ENCODE measurements at places on chromosomes 4 and X.

GRCh38 chr4:94650690-94651089 lies 107.1 kb upstream of the BMPR1B start:
- DNase-seq = no peak

DNA sequence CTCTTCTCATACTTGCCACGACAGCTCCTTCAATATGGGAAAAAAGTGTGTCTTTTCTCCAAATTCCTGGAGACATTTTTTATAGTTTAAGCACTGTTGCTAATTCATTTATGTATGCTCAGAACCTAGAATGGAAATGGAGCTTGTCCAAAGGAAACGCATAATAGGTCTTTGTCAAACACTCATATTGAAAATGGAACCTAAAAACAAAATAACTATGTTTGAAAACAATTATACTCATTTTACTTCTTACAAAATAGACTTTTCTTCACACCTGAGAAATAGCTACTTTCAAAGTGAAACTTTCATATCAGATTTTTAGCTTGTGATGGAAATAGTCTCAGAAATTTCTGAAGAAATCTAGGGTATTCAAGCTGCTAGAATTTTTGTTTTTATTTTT lies 529.7 kb upstream of the BOD1L1 start:
- DNase-seq = no peak

GRCh38 chrX:65841263-65841662 lies 173.8 kb downstream of the MSN start:
- DNase-seq = no peak

DNA sequence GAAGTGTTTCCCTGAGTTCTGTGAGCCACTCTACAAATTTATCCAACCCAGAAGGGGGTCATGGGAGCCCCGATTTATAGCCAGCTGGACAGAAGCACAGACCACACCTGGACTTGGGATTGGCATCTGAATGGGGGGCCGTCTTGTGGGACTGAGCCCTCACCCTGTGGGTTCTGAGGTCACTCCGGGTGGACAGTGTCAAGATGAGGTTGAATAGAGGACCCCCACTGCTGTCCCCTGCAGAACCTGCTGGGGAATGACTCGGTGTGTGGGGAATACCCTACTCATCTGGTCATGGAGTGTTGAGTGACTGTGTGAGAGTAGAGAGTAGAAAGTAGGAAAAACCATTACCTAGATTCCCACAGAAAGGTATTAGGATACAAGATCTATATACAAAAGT lies 67.5 kb downstream of the ZFYVE28 start:
- DNase-seq = no peak

- DNase-seq = no peak
These were observed 57.5 kb upstream of the TNIP3 start for GRCh38 chr4:121221608-121222007.

- no peak for DNase-seq
These were observed 47.1 kb downstream of the CHIC2 start for GRCh38 chr4:54017308-54017707.

DNA sequence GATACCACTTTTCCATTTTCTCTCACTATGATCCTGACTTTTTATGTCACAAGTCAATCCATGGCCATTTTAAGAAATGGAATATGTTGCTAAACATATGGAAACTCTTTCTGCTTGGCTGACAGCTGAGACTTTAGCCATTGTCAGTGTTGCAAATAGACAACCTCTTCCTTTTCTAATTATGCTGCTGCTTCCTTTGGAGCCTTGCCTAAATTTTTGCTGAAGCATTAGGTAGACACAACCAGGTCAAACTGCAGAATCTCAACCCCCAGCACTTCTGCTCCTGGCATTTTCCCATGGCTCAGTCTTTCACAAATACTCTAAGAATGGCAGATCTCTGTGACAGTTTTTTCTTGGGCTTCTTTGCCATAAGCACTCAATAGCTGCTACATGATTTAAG lies 543.3 kb downstream of the GRID2 start:
- no peak for DNase-seq

DNA sequence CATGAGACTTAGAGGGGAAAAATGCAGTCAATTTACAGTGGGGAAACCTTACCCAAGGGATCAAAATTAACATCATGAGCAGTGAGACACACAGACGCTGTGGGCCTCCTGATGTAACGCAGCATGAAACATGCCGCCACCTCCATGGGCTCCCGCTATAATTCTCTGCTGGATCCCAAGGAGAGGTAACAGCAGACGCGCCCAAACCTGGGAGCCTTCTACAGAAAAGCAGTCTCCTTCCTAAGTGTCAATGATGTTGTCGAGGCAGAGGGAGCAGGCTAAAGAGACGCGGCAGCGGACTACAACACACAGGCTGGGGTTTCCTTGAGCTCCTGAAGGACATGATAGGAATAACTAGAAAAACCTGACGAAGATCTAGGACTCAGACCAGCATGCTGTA lies 142.3 kb downstream of the AFAP1 start:
- no peak for DNase-seq

DNA sequence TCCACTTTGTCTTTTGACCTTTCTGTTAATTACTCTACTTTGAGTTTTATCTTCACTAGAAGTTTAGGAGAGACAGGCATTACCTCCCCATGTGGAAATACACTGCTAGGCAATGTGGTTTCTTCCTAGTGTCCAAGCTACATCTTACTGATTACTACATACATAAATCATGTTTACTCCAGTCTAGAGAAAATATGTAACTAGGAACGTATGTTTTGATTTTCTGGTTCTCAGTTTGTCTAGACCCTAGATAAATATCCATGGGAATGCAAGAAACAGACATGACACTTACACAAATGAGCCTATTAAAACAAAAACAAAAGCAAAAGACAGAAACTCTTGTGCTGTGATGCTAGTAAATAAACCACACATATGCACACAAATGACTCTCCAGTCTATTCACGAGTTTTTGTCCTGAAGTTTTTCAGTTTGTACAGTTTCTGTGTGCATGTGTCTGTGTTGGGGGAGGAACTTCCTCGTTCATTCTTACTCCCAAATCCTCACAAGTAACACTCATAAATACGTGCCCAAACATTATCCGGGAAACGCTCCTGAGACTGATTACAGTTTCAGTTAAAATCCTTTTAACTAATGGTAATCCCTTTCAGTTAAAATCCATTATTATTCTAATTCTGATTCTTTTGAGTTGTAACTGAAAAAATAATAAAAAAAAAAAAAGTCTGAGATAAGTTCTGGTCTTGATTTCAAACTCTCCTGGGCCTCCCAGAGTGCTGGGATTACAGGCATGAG lies 283.5 kb upstream of the FTHL17 start:
- DNase-seq = no peak

GRCh38 chrX:151538190-151539122 lies 25.0 kb upstream of the PASD1 start:
- DNase-seq = no peak

DNA sequence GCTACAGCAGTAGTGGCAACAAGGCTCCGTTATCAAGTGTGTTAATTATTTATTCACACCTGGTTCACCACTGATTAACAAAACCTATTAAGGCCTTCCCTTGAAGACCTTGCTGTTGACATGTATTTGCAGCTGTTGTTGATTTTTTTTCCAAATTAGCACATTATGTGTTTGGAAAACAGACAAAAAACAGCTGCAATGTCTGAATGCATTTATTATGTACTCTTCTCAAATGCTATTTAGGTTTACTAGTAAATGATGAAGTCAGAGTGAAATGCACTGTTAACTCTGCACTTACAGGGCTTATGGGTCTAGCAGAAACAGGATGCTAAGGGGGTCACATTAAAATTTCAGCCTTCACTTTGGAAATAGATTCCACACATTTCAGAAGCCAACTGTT lies 99.5 kb upstream of the PCDH7 start:
- DNase-seq = no peak

- no peak for DNase-seq
These were observed 11.3 kb downstream of the SLC2A9 start for GRCh38 chr4:10009861-10010500.

- DNase-seq = no peak
These were observed 271.7 kb downstream of the DCTD start for GRCh38 chr4:182645511-182645910.

GRCh38 chr4:88761861-88762523 lies 64.4 kb upstream of the NAP1L5 start:
- DNase-seq = no peak

GRCh38 chrX:9874483-9874882 lies 88.3 kb downstream of the SHROOM2 start:
- no peak for DNase-seq

DNA sequence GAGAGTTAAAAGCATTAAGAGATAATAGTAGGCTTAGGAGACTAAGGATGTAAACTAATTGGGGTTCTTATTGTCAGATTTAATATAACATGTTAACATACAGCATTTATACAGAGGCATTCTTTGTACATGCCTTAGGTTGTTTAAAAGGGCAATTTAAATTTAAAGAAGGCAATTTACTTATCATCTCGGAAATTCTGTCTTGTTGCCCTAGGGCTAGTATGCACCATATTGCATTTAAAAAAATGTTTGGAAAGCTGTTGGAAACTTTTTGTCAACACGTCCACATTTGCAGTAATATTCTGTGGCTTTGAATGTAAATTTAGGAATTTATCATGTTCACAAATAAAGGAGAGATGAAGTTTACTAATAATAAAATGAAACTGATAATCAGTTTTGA lies 25.5 kb downstream of the GALNT7 start:
- no peak for DNase-seq

All from T-helper 1 cell (primary cell).